ENCODE measurements at places on chromosomes 4 and X.

DNA sequence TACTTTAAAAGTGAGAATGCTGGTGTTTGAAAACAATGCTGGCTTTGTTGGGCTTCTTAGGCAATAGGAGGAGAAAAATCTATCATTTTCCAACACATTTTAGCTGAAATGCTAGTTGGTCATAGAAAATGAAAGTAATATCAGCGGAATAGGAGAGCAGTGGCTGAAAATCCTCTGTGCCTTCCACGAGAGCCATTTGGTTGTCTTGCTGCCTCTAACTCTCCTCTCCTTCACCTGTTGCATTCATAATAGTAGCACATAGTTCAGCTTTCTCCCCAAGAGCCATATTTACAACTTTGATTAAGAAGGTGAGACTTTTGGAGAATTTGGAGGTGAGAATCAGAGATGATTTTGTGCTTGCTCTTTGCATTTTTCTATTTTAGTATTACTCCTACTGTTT is 849.4 kb upstream of the FTHL17 start:
- no peak for DNase-seq

DNA sequence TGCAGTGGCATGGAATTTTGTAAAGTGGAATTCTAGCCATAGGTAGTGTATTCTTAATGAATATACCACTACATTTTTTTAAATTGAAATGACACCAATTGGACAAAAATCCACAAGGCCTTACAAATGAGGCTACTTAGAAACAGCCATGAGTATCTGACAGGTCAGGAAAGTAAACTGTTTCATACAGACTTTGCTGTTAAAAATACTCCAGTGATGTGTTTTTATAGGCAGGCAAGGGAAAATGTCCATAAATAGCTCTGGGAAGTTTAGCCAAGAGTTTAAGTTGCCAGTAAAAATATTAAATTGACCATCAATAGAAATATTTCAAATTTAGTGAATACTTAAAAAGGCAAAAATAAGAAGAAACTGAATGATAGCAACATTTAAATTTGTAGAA is 41.8 kb upstream of the PDLIM5 start:
- DNase-seq, result no peak

DNA sequence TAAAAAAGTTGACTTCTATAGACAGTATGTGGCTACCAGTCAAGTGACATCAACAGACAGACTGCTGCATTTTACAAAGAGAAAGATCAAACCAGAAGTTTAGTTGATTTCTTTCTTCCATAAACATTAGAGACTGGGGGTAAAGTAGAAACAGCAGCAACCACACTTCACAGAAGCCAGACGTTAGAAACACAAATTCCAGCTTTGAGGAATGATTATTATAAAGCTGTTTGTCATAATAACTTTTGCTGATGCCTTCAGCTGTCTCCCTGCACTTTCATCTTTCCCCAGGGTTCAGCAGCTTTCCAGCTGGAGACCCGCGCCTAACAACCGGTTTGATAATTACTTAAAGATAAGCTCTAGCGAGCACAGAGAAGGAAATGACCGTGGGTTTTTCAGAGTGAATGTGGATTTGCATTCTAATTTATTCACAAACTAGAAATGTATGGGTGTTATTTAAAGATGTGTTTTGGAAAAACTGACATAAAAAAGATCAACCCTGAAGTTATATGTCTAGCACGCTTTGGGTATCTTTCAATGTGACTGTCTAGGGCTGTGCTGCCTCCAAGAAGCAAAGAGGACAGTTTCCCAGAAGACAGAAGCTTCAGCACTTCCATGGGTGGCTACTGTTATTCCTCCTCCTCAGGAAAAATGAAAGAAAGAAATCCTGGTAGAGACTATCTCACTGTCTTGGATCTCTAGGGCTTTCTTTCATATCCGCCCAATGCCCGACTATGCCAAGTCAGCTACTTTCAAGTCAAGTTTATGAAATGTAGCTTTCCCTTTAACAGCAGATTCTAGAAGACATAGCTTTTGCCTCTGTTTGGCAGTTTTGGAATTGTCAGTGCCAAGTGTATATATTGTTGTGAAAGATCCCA is 15.0 kb upstream of the ENAM start:
- no peak for DNase-seq

DNA sequence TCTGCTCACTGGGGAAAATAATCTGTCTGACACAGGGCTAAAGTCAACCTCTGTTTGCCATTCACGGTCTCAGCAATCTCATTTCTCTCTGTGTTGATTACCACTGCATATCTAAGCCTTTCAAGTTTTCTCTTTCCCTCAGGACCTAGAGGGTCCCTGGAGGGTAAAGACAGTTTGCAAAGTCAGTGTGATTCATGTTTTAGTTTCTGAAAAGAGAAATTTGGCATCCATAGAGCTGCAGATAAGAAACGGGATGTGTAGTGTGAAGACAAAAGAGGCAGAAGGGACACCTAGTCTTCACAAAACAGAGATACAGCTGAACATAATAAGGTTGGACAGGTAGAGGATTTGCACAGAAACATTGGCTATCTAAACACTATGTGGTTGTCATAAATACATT is 34.5 kb upstream of the KDR start:
- no peak for DNase-seq

DNA sequence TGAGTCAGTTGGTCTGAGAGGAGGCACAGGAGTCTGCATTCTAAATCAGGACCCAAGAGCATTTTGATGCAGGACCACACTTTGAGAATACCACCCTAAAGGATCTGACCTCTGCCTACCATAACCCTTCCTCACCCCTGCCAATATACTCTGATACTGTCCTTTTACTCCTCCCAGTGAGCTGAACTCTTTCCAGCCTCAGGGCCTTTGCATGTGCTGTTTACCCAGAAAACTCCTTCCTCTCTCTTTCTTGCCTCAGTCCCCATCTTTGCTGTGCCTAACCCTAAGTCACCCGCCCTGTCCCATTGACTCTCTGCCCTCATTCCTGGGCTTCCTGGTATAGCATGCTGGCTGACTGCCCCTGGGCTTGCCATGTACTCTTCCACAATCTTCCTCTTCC is 54.7 kb downstream of the OCRL start:
- DNase-seq, result no peak

DNA sequence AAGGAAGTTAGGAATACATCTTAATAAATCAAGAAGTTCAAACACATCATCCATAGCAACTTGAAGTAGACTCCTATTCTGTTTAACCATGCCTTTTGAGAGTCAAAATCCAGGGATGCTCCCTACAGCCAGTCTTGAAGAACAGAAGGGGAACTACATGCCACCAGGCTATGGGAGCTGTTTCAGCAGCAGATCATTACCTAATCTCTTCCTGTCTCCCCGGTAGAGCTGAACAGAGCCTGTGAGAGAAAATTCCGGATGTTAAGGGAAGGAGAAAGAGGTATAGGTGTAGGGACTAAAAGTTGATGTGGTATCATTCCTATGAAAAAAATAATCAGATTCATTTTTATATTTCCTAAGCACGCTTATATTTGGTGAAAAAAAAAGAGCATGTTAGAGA is 352.2 kb downstream of the SPRY1 start:
- no peak for DNase-seq

- DNase-seq, result no peak
Measured at GRCh38 chr4:8507624-8508023, 67.0 kb downstream of the TRMT44 start.

- DNase-seq, result no peak
Measured at GRCh38 chr4:188439641-188440311, 300.5 kb downstream of the TRIML1 start.

DNA sequence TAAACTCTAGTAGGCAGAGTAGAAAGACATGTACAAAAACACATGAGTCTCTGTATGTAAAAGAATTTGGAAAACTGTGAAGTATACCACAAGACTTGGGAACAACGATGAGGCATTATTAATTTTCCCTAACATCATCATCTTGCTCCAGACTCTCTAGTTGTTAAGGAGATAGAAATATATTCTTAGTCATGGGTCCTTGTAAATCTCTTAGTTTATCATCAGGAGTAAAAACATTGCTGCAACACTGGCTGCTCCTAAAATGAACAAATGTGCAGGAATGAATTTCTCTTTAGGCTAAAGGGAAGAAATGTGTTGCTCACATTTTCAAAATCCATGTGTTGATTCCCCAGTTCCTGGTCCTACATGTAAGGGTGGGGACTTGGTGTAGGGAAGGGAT is 384.6 kb downstream of the STIM2 start:
- DNase-seq, result no peak

DNA sequence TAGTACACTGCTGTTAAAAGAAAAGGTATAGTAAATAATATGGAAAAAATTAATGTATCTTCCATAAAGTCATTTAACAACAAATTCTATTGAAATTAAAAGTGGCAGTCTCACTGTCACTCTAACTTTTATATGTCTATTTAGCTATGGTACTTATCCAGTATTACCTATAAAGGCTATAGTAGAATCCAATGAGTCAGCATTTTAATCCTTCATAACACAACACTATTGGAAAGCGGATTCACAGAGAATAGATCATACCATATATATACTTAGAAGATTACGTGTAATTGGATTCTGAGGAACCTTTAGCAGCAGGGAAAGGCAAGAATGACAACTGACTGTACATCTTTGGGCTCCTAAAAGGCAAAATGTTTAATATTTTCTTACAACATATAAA is 1942.6 kb downstream of the PCDH7 start:
- DNase-seq, result no peak

- DNase-seq, result no peak
Measured at GRCh38 chrX:132033166-132033565, 10.1 kb downstream of the STK26 start.

DNA sequence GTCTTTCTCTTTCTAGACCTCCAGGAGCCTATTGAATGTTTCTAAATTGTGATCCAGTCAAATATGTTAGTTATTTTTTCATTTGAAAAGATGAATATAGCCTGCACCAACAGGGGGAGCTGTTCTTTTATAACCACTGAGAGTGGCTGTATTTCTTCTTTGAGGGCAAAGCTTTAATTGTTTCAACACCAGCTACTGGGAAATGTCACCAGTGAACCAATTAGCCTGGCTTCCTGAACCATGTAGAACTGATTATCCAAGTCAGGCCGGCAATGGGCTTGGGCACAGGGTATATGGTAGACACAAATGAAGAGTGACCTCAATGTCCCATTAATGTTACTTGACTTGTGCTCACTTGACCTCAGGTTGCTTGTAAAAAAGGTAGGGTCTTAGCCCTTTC is 4.8 kb upstream of the DAPP1 start:
- DNase-seq, result peak; percentile 96

- peak; percentile 75 for DNase-seq
Measured at GRCh38 chr4:118968005-118968404, 79.4 kb downstream of the SYNPO2 start.

- DNase-seq, result no peak
Measured at GRCh38 chr4:162011089-162011488, 152.7 kb downstream of the FSTL5 start.

- no peak for DNase-seq
Measured at GRCh38 chr4:184442314-184442635, 32.1 kb downstream of the IRF2 start.

GRCh38 chr4:156201050-156201449 is 247.4 kb upstream of the CTSO start:
- DNase-seq, result no peak

- DNase-seq, result no peak
Measured at GRCh38 chrX:48489296-48489695, 13.3 kb downstream of the FTSJ1 start.

DNA sequence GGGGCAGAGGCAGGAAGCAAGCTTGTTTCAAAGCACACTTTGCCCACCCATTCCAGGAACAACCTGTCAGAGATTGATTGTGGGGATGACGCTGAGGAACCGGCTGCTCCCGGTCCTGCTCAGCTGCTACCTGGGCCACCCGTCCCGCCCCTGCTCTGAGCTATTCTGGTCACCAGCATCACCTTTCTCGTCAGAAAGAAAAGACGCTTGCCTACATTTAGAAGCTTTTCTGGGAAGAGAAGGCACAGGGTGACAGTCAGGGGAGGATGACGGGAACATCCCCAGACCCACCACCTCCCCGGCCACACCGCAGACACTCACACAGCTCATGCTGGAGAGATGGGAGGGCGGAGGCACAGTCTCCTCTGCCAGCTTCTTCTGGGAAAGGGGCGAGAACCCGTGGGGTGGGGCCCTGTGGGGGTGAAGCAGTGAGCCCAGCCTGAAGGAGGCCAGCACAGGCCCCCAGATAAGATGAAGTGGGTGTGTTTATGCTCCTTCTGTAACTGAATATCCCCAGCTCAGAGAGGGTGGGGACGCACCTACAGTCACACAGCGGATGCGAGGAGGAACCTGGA is 81.8 kb downstream of the CPZ start:
- DNase-seq, result no peak

DNA sequence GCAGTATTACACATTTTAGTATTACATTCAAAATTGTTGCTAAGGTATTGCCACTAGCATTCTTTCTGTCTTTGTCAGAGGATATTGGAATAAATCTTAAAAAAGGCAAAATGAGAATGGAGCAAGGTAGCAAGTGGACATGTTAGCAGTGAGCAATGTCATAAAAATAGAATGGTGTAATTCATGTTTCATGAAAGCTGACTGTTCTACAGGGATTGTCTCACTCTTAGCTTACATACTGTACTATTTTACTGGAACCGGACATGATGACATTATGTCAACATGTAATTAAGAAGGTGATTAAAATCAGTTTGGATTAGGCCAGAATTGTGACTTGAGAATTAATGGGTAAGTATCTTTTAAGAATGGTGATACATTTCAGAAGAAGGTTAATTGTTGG is 1086.2 kb downstream of the STIM2 start:
- DNase-seq, result no peak

- DNase-seq, result no peak
Measured at GRCh38 chrX:115058276-115058675, 40.9 kb upstream of the IL13RA2 start.

DNA sequence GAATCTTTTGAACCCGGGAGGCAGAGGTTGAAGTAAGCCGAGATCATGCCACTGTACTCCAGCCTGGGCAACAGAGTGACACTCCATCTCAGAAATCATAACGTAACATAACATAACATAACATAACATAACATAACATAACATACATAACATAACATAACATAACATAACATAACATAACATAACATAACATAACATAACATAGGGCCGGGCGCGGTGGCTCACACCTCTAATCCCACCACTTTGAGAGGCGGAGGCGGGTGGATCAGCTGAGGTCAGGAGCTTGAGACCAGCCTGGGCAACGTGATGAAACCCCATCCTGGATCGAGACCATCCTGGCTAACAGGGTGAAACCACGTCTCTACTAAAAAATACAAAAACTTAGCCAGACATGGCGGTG is 76.7 kb downstream of the NOCT start:
- no peak for DNase-seq

GRCh38 chr4:136183513-136183912 is 1348.8 kb downstream of the PCDH18 start:
- DNase-seq, result no peak

- DNase-seq, result no peak
Measured at GRCh38 chrX:29542152-29542551, 673.2 kb upstream of the MAGEB2 start.

- peak; percentile 40 for DNase-seq
Measured at GRCh38 chr4:74096265-74096980, 2.6 kb downstream of the CXCL2 start.

DNA sequence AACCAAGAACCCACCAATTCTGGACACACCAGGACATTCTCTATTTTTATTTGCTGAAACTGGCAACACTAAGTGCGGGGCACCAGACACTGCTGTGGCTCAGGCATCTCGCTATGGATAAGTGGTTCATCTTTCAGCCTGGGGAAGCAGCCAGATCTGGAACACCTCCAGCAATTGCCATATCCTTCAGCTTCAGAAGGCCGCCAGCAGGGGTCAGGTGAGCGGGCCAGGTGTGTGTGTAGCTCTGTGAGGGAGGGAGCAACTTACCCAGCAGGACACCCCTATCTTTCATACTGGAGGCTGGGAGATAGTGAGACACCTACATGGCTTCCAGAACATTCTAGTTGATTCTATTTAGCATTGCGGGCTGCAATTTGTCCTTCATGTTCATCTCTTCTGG is 57.0 kb upstream of the GBA3 start:
- DNase-seq, result no peak

Data from inflammatory macrophage treated with lipopolysaccharide for 1 hour (primary cell).